ENCODE measurements at places on chromosomes 4 and X.

DNA sequence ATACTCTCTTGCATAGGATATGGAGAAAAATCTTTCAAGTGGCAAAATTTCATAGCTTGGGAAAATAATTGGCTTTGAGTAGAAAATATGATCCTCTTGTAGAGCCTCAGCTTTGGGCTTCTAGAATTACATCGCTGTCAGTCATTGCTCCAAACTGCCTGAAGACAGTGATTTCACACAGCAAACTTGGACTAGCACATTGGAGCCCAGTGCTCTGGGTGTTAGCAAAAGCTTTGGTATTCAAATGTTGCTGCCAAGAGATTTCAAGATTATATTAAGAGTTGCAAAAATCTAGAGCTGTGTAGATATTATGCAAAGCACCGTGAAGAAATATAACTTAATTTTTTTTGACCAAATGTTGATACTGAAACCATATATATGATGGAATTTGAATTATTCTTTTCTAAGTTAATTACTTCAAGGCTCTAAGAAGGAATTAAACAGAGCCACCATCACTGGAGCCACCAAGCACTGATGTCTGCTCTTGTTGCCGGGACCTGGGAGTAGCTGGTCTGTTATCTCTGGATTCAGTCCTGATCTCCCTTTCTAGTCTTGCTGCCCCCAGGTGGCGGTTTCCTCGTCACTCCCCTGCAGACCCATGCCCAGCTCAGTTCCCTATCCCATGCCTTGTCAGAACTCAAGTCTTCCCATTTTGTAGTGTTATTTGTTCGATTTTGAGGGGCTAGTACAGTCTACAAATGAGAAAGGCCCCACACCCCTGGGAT lies 260.7 kb upstream of the SFRP2 start:
- DNase-seq = no peak

GRCh38 chrX:155027509-155028066 lies 944 bp downstream of the FUNDC2 start:
- DNase-seq = no peak

DNA sequence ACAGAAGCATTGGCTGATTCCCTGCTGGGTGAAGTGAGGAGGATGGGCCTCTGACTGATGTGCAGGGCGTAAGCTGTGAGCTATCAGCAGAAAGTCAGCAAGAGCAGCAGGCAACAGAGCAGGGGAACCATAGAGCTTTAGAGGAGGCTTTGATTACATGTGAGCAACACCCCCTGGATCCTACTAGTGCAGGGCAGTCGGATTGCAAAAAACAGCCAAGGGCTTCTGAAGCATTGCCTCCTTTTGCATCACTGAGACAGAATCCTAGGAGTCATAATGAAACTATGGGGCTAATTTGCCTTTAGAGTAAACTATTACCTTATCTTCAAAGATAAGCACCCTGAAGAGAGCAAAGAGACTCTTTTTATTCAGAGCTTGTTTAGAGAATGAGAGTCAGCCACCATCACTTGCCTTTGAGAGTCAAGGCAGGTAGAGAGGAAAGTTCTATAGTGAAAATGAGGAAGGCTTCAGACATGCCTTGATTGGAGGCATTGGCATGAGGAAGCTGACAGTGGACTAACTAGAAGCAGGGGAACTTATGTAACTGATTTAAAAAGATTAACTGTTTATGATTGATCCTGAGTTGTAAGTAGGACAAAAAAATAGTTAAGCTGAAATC lies 420.3 kb downstream of the PDHA2 start:
- DNase-seq = no peak

DNA sequence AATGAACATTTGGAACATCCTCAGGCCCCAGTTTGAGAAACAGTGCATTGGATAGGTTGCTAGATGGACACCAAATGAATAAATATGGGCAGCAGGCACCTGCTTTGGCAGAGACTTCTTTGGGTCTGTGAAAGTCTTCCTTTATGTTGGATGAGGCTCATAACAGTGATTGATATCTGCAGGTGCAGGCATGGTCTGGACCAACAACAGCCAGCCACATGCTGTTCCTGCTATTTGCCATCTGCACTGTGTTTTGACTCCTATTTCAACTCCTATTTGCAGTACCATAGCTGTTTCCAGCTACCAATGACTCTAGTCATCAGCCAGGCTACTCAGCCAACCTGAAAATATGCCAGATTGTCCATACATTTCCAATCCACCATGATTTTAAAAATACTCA lies 60.9 kb downstream of the ANAPC4 start:
- DNase-seq = no peak

GRCh38 chrX:147680251-147680650 lies 231.5 kb upstream of the FMR1 start:
- DNase-seq = no peak

GRCh38 chr4:165370530-165370929 lies 8.3 kb upstream of the CPE start:
- no peak for DNase-seq

DNA sequence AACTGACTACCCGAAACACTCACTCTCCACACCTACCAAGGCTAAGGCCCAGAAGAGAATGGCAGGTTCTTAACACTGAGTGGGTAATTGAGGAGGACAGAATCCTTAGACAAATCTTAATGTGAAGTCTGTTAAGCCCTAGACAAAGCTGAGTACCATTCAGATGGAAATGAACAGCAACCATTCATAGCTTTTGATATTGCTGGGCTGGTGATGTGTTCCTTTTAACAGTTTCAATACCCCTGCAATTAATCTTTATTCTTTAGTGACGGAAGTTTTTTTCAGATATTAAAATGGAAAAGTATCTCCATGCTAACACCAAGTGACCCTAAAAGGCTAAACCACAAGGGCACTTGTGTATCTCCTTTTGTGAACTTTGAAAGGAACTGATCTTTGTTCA lies 334.9 kb downstream of the OPHN1 start:
- DNase-seq = no peak

- no peak for DNase-seq
These were observed 76.4 kb downstream of the EGF start for GRCh38 chr4:109989044-109989443.

DNA sequence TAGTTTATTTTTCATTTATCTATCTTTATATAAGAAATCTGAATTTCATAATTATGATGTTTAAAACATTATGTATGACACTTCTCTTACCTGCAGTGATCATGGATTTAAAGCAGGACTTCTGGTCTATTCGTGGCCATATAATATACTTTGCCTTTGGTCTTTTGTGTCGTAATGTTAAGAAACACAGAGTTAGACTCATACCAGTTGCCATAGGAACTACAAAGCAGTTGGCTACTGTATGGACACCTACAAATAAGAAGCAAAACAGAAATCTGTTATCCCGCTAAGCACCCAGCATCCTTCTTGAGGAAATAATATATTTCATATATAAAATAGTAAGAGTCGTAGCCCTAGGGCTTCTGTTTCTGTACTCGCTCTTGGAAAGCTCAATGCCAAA lies 4.3 kb downstream of the SEPSECS start:
- DNase-seq = no peak

- DNase-seq = no peak
These were observed 7.9 kb upstream of the AADAT start for GRCh38 chr4:170097681-170098080.

GRCh38 chrX:85381602-85382001 lies 2.1 kb upstream of the POF1B start:
- no peak for DNase-seq

DNA sequence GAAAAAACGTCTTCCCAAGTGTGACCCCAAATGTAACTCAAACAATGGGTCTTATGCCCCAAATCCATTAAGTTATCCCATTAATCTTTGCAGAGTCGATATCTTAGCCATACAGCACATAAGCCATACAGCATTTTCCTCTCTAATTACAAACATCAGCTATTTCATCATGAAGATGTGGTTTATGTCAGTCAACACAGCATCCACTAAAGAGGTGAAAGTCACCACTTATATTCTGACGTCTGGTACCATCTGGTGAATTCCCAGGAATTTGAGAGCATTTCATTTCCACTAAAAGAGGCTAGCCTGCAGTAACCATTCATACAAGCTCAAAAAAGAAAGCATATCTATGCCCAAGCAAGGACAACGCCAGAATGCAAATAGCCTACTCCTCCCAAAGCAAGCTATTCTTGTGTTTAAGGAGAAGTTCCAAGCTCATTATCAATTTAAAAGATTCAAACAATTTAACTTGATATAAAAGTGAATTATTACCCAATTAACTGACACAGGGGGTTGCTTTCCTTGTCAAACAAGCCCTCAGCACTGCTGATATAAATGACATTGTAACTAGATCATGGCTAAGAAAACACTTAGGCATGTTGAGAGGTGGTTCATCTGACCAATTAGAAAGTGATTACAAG lies 203.3 kb downstream of the ANTXR2 start:
- DNase-seq = no peak

DNA sequence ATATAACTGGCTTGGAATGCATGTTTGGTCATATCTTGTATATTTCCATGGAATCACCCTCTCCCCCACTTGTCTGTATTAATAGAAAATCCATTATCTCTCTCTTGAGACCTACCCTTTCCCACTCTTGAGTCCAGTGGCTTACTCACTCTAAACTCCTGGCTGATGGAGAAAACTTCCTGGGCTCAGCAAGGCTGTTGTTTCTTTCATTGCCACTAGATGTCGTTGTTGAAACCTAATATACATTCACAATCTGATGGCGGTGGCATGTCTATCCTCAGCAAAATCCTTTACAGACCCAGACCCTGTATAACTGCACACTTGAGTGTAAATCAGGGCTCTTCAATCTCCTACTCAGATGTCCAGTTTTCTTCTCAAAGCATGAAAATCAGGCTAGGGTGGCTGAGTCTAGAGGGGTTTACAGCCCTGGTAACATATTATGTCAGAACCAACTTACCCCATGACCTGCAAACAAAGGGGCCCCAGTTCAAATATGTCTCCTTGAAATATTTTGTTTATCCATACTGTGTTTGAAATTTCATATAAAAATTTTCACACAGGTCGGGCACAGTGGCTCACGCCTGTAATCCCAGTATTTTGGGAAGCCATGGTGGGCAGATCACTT lies 70.0 kb upstream of the FAM241A start:
- no peak for DNase-seq

GRCh38 chr4:156779042-156779441 lies 192.6 kb downstream of the PDGFC start:
- no peak for DNase-seq

GRCh38 chr4:16039139-16039538 lies 44.7 kb downstream of the PROM1 start:
- DNase-seq = no peak
